ENCODE measurements at places on chromosomes 5 and 9.

- no peak for DNase-seq
These were observed 286.6 kb downstream of the FER start for GRCh38 chr5:109034306-109034705.

GRCh38 chr9:35489313-35490154 is at the start of gene RUSC2:
Gene RUSC2, plus strand, starts transcription at chr9:35490111. Its CDS starts 56,411 bp downstream, at chr9:35546522.
- DNase-seq: peak; percentile 67

DNA sequence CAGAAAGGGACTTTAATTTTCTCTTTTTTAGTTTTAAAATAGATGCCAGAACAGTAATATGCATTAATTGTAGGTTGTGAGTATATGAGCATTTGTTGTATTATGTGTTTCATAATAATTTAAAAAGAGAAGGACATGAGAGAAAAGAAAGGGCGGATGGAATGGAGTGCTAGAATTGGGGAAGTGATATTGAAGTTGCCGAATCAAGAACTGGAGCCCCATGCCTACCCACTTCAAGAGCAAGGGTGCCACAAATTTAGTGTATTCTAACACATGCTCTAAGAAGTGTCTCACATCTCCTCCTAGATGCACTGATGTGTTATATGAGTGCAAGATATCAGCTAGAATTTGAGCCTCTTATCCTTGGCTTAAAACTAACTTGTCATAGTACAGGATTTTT is 43.6 kb upstream of the FYB1 start:
- DNase-seq: no peak

DNA sequence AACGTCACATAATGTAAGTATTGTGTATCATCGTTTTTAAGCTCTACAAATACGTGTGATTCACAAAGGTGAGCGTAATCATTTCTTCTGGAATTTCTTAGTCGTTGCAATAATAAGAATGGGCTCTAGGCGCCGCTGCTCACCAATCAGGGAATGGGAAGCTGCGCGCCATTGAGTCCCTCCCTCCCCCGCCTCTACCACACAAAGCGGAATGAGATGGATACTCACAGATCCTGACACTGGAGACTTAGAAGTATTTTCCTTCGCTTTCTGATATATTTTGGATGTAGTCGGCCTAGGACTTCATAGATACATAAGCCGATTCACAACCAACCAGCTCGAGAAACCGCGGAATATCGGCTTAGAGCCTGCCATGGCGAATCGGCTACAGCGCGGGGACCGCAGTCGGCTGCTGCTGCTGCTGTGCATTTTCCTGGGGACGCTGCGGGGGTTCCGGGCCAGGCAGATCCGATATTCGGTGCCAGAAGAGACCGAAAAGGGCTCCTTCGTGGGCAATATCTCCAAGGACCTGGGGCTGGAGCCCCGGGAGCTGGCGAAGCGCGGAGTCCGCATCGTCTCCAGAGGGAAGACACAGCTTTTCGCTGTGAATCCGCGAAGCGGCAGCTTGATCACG is at the start of gene PCDHGA11:
Gene PCDHGA11, plus strand, starts transcription at position 197 of the 634 bp plus-strand sequence. Its CDS starts 177 bp downstream, at position 374.
- no peak for DNase-seq

DNA sequence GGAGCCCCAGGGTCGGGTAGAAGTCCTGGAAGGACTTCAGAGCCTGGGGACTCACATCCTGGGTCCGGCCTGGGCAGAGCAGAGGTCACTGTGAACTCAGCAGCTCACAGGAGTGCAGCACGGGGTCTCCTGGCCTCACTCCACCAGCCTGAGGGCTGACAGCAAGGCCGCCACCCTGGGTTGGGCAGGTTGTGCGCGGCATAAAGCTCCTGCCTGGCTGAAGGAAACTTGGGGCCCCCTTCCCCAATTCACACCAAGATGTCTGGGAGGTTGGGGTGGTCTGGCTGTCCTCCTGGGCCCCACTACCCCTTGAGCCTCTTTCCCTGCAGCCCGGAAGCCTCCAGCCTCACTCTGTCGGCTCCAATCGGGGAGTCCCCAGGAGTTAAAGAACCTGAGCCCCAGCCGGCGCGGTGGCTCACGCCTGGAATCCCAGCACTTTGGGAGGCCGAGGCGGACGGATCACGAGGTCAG is 2.1 kb downstream of the LCN15 start:
- DNase-seq: no peak

DNA sequence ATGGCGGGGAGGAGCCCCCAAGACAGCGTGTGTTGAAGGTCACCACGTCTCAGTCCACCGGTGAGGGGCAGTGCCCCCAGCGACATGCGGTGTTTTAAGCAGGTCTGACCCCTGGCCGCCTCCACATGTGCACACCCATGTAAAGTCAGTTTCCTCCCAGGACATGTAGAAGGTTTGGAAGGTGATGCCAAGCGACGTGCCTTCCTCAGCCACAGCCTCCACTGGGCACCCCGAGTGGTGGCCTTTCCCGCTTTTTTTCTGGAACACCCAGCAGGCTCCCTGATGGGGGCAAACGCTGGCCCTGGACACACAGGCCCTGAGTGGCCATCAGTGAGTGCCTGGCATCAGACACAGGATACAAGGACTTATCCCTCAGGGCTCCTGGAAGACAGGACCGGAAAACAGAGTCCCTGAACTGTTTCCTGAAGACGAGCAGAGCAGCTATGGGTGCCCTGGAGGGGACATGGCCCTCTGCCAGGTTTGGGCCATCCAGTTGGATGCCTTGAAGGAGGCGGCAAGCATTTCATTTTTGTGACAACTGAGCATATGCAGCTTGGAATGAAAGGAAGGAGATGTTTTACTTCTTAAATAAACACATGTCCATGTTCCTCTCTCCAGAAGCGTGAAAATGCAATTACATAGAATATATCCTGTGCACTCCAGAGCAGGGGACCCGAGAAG is 275.8 kb upstream of the IRX2 start:
- no peak for DNase-seq

GRCh38 chr9:16532272-16532671 is 338.2 kb downstream of the BNC2 start:
- no peak for DNase-seq

DNA sequence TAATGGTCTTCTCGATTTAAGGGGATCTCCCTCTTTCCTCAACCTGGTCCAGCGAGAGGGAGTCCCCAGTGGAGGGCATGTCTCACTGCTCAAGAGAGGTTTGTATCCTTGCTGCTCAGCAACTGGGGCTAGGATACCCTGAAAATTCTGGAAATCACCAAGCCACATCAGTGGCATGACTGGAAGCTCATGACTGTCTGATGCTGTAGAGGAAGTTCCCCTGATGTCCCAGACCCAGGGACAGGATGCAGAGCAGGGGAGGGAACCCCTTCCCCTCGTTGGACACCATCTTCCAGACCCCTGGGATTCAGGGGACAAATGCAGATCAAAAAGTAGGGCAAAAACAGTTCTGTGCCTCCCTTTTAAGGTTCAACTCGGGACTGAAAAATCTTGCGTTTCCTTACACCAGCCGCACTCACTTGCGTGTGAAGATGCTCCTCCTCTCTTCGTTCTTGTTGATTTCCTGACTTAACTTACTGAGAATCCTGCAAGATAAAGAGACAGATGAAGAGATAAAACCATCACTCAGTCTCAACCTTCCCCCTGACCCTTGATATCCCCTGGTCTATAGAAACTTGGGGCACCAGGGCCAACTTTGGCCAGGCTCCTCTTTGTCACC is 22.1 kb downstream of the LCP2 start:
- DNase-seq: no peak

- no peak for DNase-seq
These were observed 48.1 kb upstream of the FCN1 start for GRCh38 chr9:134965851-134966250.

GRCh38 chr9:134785325-134786108 is 95.1 kb upstream of the FCN2 start:
- no peak for DNase-seq

- no peak for DNase-seq
These were observed 26.4 kb upstream of the CARNMT1 start for GRCh38 chr9:75054368-75055001.

DNA sequence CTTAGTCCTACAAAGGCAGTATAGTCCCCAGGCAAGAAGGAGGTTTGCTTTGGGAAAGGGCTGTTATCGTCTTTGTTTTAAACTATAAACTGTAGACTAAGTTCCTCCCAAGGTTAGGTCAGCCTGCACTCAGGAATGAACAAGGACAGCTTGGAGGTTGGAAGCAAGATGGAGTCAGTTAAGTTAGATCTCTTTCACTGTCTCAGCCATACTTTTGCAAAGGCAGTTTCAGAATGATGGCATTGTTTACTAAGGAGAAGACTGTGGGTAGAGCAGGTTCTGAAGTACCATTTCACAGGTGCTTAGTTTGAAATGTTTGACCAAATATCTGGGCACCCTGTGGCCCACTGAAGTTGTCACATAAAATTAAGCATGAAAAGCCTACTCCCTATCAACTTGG is 19.4 kb downstream of the SNX24 start:
- no peak for DNase-seq

DNA sequence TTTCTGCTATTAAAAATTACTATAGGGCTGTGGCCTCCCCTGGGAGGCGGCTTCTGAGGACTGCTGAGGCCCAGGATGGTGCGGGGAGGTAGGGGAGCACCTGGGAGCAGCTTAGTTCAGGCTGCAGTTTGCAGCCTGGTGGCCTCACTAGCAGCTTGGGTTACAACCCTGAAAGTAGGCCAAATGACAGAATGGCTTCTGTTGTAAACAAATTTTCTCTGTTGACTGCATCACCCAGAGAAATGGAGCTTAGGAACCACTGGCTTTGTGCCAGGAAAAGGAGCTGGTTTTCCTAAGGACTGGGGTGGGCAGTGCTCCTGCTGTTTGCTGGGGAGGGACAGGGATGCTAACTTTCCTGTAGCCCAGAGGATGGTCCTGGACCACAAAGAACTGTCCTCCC is 130.3 kb downstream of the ENTREP1 start:
- no peak for DNase-seq

DNA sequence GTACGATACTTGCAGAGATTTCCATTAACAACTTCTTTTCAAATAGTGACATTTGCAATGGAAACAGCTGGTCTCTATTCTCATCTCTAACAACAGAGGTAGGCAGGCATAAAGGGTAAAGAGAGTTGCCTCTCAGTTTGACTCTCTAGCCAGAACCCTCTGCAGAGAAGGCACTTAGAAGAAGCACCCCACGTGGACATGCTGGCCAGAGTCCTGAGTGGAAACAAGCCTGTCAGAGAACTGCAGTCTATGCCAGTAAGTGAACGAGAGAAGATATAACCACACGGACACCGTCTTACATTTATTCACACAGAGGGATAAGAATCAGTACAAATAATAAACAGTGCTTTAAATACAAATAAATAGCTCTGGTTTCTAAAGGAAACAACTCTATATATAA is 11.0 kb upstream of the LHX6 start:
- DNase-seq: no peak

DNA sequence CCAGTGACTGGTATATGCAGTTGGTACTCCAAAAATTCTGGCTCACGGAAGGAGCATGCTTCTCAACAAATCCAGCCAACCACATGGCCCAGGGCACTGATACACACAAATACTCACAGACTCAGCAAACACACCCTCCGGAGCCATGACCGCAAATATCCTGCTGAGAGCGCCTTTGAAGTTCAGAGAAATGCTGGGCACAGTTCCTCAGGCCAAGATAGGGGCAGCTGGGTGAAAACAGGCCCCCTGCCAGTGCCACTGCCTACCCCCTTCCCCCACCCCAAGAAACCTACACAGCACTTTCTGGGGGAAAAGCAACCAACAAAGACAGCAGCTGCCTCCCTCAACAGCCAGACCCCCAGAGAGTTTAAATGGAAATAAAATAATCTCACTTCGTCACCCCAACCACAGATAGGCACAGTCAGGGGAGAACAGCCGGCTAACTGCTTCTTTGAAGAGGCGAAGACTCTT is 120.0 kb downstream of the C5orf15 start:
- DNase-seq: no peak

- DNase-seq: no peak
These were observed 303 bp downstream of the LIFR start for GRCh38 chr5:38556088-38556598.

DNA sequence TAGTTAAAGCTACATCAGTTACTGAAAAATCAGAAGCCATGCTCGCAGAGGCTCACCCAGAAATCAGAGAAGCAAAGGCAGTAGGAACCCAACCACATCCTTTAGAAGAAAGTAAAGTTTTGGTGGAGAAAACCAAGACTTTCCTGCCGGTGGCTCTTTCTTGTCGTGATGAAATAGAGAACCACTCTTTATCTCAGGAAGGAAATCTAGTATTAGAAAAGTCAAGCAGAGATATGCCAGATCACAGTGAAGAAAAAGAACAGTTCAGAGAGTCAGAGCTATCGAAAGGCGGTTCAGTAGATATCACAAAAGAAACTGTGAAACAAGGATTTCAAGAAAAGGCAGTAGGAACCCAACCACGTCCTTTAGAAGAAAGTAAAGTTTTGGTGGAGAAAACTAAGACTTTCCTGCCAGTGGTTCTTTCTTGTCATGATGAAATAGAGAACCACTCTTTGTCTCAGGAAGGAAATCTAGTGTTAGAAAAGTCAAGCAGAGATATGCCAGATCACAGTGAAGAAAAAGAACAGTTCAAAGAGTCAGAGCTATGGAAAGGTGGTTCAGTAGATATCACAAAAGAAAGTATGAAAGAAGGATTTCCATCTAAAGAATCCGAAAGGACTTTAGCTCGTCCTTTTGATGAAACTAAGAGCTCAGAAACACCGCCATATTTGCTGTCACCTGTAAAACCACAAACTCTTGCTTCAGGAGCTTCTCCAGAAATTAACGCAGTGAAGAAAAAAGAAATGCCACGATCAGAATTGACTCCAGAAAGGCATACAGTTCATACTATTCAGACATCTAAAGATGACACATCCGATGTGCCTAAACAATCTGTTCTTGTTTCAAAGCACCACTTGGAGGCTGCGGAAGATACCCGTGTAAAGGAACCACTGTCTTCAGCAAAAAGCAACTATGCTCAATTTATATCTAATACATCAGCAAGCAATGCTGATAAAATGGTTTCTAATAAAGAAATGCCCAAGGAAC is 47.2 kb downstream of the CMYA5 start:
- DNase-seq: no peak

DNA sequence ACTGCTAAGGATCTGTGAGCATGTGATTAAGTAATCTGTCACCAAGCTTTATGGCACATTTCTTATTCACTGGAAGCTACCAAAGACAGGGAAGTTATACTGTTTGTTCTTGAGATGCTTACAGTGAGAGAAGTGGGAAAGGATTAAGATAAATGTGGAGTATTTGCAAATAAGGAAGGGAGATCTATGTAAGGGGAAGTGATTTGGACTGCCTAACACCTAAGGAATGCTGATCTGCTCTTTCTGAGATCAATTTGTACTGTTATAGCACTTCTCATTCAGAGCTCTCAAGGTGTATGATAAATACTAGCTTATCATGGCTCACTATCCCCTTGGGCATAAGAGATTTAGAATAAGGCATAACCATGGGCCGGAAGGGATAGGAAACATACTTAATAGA is 80.0 kb upstream of the NTRK2 start:
- no peak for DNase-seq

DNA sequence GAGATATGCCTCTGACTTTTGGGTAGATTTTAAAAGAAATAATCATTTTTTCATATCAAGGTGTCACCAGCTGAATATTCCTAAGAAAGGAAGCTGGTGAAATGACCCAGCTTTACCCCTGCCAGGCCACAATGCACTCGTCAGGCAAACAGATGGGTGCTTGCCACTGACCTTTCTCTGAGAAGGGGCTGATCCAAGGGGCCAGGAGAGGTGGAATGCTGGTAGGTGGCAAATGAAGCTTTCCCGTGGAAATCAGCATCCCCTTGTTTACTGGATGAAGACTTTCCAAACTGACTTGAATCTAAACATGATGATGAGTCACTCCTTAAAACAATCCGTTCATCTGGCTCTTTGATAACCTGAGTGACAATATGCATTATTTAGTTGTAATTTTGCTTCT is 44.3 kb upstream of the PLPP6 start:
- DNase-seq: no peak

GRCh38 chr9:129702589-129703520 is 37.4 kb downstream of the PRRX2 start:
- DNase-seq: peak; percentile 22

All from prostate gland (tissue), 2 donors.